A549 treated with CpdA at 1 μM for 4 hours (cell line): ENCODE measurements at places on chromosomes 13 and 19. TPM values are rescaled to one million over a fixed set of nuclear protein-coding genes. Genes with fewer than 3 reads are reported as not detected.

Gene IRGC
- not detected in 5 replicates for total RNA-seq

Gene WDR87
- total RNA-seq, result not detected in 5 replicates

Gene CLIP3
- total RNA-seq, result 0.83 to 1.4 TPM (median 1.0 TPM) in 5 replicates

Gene HS6ST3
- not detected in 5 replicates for total RNA-seq

Gene CGB2
- 0.27 to 0.70 TPM (median 0.32 TPM) in 4 of 5 replicates, not detected in the other for total RNA-seq

Gene TMEM86B
- 2.7 to 6.3 TPM (median 5.5 TPM) in 5 replicates for total RNA-seq

Gene APOC4
- total RNA-seq, result not detected in 5 replicates

Gene WIZ
- total RNA-seq, result 14.6 to 23.6 TPM (median 23.3 TPM) in 5 replicates

Gene FLT1
- 0.01 TPM in 1 of 5 replicates, not detected in the others for total RNA-seq

Gene UPK1A
- total RNA-seq, result 0.62 to 1.1 TPM (median 0.86 TPM) in 5 replicates

Gene MAN2B1
- total RNA-seq, result 16.4 to 20.7 TPM (median 17.5 TPM) in 5 replicates
